ENCODE measurements at places on chromosomes 7 and 10.

DNA sequence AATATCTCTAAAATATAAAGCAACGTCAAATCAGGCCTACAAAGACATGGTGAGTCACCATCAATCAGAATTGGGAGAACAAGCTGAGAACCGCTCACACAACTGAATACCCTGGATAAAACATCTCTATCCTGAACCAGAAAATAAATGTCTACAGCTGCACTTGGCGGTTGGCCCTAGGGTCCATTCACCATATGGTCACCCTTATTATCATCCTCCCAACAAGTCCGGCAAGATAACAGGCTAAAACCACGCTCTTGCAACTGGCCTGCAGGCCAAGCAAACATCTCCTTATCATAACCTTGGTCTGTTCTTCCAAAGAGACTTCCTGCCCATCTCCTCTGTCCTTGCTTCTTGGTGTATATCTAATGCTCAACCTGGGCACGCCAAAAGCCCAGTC lies 310.7 kb downstream of the CALN1 start:
- DNase-seq: no peak

DNA sequence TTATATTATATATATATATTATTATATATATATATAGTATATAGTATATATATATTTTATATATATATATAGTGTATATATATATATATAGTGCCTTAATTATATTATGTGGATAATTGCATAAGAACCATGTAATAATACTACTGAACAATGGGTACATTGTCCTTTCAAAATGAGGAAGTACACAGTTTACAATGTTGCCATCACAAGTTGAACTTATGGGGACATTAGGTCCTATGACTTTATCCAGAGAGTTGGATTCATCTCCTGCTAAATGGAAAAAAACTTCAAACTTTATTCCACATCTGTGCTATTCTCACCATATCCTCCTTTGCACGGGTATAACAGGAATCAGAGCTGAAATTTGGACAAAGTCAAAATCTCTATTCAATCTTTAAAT lies 105.0 kb upstream of the AGR3 start:
- no peak for DNase-seq

DNA sequence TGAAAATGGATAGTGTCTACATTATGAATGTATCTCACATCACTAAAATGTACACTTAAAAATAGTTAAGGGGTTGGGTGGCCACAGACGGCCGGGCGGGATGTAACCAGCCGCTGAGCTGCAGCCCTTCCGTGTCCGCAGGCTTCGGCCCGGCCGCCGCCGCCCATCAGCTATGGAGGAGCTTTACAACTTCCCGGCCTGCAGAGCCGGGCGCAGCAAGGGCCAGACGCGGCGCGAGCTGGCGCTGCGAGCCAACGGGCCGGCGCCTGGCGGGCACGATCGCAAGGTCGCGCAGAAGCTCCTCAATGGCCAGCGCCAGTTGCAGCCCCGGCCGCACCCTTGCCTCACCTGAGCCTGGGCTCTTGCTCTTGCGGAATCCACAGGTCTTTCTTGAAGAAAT lies 69.1 kb downstream of the KMT2C start:
- no peak for DNase-seq

DNA sequence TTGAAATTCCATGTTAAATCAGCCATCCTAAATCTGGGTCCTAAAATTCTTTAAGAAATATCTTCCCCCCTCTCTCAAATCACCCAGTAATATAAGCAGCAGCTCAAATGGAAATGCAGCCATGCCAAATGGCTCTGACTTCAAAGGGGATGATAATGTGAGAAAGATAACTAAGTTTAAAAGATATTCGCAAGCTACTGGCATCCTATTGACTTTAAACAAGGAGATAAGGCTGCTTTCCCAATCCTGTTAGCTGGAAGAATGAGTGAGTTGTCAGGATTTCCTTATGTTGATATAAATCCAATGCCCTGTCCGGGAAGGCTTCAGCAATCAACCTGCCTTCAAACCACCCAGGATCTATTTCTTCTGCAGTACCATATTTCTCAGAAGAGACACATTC lies 172.0 kb downstream of the FANK1 start:
- no peak for DNase-seq

GRCh38 chr7:87598234-87599009 lies 2.3 kb downstream of the ABCB1 start:
- DNase-seq: no peak

DNA sequence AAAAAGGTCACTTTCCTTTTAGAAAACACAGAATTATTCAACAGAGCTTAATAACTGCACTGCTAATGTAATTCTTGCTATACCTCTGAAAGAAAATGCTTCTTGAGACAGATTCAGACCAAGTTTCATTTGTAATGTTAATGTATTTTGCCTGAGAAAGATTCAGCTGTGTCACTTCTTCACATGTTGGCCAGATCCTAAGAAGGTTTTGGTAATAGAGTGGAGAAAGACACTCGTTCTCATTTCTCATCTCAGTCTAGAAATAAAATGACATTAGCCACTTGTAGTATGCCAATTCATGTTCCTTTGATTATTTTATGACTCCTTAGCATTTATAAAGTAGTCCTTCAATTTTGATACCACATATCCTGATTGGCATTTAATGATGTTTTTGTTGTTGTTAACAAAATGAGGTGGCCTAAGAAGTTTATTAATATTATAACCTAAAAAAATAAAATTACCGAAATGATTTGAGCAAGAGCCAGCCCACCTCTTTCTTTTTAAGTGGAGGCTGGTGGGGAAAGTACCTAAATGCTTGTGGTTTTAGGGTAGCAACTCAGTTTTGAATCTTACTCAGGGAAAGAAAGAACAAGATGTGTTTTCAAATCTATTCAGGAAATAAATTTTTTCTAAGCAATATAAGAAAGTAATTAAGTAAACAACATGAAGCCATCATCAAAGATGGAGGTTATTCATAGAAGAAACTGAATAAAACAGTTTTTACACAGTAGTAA lies 16.4 kb upstream of the ELAPOR2 start:
- DNase-seq: no peak

GRCh38 chr7:122407195-122407594 lies 102.6 kb upstream of the FEZF1 start:
- no peak for DNase-seq

- no peak for DNase-seq
Measured at GRCh38 chr10:125502276-125502675, 180.7 kb downstream of the TEX36 start.

DNA sequence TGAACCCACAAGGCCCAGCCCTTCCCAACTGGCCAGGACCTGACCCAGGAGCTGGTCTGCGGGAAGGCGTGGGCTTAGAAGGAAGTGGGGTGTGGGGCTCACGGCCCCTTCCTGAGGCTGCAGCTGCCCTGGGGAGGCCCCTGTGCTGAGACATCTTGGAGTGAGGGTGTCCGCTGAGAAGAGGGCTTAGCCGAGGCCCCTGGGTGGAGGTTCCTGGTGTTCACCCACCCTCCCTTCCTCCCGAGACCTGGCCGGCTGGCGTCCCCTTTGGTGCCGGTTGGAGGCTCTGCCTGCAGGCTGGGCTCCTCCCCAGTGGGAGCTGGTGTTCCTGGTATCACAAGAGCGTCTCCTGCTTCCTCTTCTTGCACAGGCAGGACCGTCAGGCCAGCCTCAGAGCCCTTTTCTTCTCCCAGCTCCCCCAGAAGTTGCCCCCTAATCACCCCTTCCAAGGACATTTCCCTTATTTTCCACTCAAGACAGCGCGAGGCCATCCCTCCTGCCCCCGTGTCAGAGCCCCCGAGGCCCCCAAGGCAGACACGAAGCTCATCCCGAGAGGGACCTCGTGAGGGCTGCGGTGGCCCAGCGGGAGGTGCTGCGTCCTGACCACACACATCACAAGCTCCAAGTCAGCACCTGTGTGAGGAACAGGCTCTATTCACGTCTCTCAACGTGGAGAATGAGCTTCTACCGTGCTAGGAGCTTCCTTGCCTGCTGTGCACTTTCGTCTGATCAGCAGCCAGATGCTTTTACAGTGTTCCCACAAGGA lies 25.1 kb upstream of the FAM20C start:
- DNase-seq: no peak

GRCh38 chr10:115657161-115657860 lies 564.1 kb downstream of the ATRNL1 start:
- DNase-seq: no peak

DNA sequence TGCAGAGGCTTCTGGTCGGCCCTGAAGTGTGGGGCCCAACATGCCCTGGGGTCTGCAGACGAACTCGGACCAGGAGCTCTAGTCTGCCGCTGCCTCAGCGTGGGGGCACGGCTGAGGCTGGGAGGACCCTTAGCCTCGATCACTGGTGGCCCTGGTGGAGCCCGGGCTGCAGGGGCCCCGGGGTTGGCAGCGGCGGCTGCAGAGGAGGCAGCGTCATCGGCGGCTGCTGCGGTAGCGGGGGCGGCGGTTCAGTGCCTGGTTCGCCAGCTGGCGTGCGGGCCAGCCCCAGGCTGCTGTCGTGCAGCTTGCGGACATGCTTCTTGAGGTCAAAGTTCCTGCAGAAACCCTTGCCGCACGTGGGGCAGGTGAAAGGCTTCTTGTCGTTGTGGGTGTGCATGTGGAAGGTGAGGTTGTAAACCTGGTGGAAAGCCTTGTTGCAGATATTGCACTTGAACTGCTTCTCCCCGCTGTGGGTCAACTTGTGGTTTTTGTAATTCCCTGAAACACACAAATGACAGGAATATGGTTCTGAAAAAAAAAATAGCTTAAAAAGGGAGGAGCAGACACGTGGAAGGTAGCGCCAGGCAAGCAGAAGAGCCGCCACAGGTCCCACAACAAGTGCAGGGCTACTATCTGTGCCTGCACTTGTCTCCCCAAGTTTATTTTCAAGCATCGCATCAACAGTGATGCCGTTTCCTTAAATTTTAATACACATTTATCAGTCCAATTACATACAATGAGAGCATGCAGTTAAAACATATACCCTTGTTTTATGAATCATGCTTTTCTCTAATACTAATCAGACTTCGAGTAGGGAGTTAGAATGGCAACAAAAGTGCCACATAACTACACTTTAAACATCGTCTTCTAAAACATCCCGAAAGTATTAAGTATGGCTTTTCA lies 2.4 kb downstream of the FEZF1 start:
- DNase-seq: no peak

DNA sequence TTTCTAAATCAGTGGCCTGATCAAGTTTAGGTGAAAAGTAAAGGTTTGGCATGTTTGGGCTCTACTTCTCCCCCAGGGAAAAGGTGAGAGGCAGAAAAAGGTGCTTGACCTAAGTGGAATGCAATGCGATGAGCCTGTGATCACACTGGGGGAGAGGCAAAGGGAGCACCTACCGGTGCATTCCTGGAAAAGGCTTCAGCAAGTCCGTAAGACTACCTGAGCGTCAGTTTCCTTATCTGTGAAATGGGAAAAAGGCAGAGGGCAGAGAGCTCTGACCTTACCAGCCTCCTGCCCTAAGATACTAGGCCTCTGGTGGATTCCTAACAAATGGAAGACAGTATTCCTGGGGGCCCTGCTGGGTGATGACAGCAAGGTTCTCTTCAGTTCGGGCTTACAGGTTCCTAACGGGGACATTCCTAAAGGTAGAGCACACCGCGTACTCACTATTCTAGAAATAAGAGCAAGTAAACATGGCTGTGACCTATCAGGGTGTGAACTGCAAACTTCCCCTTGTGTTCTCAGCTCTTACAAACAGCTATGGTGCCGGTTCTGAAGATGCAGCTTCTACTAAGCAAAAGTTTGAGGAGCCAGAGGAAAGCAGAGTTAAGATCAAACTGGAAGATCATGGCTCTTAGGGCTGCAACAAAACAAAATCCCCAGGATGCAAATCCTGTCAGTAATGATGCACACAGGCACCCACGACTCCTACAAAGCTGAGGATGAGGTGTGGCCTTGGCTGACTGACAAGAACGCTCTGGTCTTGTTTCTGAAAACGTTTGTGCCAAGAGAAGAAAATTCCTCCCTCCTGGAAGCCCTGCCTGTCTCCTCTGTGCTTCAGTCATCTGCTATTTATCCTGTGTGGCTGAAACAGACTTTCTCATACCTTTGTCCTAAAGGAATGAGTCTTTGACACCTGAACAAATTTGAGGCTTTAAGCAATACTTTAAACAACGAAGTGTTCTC lies 13.3 kb upstream of the ACSL5 start:
- DNase-seq: no peak

DNA sequence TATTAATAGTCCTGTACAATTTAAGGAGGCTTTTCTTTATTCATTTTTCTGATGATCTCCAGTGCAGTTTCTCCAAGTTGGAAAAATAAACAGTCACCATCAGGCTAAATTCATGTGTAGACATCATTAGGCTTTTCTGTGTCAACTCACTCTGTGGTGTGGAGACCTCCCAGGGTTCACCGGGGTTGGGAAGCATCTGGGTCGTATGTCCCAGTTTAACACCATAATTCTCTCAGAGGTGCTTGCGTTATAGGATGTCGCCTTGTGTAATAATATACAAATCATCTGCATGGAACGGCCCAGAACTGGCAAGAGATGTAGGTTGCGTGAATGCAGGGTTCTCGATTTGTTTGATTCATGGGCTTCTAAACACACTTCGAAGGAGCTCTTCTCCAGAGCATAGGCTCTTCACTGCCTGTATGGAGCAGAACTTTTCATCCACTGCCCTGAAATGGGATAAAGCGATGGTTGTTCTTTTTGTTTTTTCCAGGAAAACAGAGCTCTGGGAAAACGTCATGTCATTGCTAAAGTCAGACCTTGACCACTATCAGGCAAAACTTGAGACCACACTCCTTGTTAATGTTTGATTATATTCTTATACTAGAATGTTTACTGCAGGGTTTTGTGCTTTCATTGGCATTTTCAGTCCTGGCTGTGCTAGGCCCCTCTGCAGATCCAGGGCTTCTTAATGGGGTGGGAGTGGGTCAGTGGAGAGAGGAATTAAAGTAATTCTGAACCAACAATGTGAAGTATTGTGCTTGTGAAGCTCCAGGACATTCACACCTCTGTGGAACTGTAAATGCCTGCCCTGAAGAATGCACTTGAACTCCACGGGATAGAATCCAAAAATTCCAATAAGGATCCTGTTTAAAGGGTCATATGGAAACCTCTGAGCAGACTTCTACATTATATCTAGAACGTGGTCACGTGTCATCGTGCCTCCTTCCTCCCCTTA lies 172.8 kb downstream of the TRIL start:
- DNase-seq: no peak

GRCh38 chr7:103074519-103075336 lies at the start of the genes ARMC10 and FBXL13:
TSS of gene ARMC10 (plus strand) at chr7:103075140. CDS start at chr7:103075273, 133 bp downstream.
TSS of gene FBXL13 (minus strand) at chr7:103074796.
- peak; percentile 72 for DNase-seq

DNA sequence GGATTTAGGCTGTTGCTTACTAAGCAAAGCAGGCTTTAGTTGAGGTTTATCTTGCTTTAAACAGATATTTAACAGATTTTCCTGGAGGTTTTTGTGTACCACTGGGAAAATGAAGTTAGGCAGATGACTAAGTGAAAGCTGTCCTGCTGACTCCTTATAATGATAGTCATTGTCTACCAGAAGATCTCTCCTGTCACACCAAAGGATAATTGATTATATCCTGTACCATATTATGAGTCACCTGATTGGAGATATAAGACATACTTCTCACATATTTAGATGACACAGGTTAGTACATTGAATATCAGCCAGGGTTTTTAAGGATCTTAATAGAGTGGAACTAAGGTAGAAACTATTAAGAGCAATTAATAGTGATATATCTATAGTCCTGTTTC lies 68.4 kb downstream of the PTEN start:
- no peak for DNase-seq

- no peak for DNase-seq
Measured at GRCh38 chr10:13161857-13162271, 506 bp downstream of the MCM10 start.

- DNase-seq: no peak
Measured at GRCh38 chr7:106050746-106051117, 61.4 kb downstream of the SYPL1 start.

- DNase-seq: no peak
Measured at GRCh38 chr7:88132725-88133124, 87.1 kb downstream of the SRI start.

- DNase-seq: no peak
Measured at GRCh38 chr7:128042012-128042411, 10.8 kb upstream of the LRRC4 start.

GRCh38 chr10:89869180-89869579 lies 167.8 kb downstream of the KIF20B start:
- DNase-seq: no peak

Data from NCI-H187 treated with DMSO at 0.1 percent for 48 hours (cell line).